Retina (tissue), 1 donor: ENCODE measurements at places on chromosomes 7 and 10.

DNA sequence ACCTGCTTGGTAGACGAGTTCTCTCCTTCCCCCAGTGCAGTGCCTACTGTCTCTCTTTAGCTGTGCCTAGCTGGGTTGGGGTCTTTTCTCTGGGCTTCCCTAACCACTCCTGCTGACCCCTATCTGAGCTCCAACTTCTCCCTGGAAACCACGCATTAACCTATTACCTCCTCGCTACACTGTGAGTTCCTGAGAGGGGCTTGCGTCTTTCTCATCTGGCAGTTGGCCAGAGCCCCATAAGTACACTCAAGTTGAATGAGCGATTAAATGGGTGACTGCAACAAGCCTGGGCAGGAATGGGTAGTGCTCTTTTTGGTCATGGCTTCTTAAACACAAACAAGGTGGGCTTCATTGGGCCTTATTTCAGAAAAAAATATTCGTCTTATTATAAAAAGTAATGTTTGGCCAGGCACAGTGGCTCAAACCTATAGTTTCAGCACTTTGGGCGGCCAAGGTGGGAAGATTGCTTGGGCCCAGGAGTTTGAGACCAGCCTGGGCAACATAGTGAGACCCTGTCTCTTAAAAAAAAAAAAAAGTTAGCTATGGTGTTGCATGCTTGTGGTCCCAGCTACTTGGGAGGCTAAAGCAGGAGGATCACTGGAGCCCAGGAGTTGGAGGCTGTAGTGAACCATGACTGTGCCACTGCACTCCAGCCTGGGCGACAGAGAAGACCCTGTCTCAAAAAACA lies 41.4 kb downstream of the SYPL1 start:
- no peak for DNase-seq

GRCh38 chr10:122678266-122678665 lies 21.4 kb downstream of the C10orf120 start:
- no peak for DNase-seq

- DNase-seq: peak; percentile 93
Measured at GRCh38 chr10:104328896-104329710, 9.2 kb downstream of the ITPRIP start.

DNA sequence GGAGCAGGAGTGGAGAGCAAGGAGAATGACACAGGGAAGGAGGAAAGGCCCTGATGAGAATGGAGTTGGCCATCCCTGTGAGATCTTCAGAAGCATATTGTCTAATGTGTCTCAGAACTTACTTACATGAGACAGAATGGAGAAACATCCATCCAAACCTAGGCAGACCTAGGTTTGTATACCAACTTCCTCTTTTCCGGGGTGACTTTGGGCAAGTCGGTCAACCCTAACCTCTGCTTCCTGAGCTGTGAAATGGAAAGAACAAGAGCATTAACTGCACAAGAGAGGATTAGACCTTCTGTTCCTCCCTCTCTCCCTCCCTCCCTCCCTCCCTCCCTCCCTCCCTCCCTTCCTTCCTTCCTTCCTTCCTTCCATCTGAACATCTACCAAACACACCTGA lies 4.5 kb downstream of the GHRHR start:
- DNase-seq: no peak

- DNase-seq: no peak
Measured at GRCh38 chr7:91634485-91635177, 245.9 kb downstream of the MTERF1 start.

GRCh38 chr10:109956454-109957091 lies 33.3 kb upstream of the XPNPEP1 start:
- peak; percentile 36 for DNase-seq

GRCh38 chr10:29358010-29358616 lies 69.2 kb downstream of the LYZL1 start:
- no peak for DNase-seq

GRCh38 chr10:79287973-79288723 lies 59.1 kb upstream of the PPIF start:
- DNase-seq: no peak

DNA sequence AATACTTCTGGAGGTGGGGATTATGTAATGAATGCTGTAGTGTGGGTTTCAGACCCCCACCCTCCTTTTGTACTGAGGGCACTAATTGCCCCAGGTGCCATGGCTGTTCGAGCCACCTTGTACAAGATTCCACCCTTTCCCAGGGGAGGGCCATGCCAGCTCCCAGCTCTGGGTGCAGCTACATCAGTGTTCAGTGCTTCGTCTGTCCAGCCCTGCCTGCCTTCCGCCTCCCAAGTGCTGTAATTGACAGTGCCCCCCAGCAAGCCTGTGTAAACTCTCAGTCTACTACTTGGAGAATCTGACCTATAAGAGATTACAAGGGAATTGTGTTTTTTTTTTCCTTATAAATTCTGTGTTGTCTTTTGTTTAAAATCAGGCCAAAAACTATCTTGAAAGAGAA lies 33.0 kb downstream of the GTF2I start:
- no peak for DNase-seq
